ENCODE measurements at places on chromosomes 12 and 14.

DNA sequence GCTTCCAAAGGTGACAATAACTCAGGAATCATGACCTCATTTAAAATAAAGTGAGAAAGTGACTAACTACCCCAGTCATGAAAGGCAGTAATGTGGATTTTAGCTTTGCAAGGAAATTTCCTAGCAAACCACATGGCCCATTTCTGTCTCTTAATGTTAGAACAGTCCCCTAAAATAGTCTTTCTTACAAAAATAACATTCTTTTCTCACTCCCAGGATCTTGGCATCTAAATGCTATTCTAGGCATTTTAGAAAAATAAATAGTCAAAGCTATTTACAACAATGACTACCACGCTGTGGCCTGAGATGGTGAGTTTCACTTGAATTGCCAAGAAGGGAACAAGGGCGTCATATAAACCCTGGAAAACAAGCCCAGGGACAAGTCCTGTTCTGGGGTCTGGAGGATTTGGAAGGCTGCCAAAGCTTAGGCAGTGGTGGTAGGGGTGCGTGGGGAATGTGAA is 101.2 kb upstream of the CCDC175 start:
- DNase-seq = no peak

DNA sequence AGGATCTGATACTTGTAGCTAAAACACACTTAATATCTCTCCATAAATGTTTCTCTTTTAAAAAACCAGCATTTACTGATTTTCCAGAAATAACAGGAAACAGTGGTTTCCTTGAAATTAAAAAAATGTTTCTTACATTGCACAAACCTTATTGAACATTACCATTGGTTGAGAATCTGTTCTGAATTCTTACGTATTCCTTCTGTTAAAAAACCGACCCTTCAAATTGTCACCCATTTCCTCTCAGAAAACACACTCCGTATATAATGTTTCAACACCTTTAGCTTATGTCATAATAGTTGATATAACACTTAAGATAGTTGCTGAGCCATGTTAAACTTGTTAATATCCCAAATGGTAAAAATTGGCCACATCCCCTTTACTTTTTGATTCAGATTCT is 51.2 kb downstream of the MSRB3 start:
- no peak for DNase-seq

DNA sequence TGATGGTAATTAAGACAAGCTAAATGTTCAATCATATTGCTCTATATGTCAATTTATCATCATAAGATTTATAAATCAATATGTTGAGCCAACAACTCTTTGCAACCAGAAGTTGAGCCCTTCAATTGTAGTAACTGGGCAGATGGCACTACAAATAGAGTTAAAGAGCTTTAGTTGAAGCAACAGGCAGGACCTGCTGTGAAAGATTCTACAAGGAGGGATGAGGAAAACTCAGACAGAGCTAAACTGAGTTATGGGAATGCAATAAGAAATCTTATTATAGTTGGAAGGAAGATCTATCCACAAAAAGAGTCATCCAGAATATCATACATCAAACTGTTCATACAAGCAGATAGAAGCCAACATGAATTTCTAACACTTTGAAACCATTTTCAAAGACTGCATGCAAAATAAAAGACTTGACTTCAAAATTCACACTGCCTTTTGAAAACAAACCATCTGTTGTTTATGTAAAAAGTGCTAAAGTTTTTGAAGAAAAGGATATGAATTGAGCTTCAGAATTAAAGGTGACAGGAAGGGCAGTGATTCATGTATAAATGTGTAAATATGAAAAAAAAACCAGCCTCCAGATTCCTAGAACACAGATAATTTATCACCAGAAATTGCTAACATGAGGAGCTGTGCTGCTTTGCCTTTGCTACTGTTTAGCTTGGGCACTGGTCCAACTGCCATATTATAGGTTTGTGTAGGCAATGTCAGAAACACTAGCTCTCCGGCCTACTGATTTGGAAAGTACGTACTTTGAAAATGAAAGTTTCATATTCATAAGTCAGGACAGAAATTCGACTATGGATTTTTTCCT is 133.2 kb downstream of the SLC35F4 start:
- no peak for DNase-seq

DNA sequence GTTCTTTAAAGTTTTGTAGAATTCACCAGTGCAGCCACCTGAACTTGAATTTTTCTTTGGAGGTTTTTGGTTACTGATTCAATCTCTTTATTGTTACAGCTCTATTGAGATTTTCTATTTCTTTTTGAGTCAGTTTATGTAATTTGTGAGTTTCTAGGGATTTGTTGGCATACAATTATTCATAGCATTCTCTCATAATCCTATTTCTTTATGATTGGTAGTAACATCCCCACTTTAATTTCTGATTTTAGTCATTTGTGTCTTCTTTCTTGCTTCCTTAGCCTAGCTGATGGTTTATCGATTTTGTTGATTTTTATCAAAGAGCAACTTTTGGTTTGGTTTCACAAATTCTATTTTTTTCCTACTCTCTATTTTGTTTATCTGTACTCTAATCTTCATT is 17.9 kb upstream of the BBS10 start:
- no peak for DNase-seq

DNA sequence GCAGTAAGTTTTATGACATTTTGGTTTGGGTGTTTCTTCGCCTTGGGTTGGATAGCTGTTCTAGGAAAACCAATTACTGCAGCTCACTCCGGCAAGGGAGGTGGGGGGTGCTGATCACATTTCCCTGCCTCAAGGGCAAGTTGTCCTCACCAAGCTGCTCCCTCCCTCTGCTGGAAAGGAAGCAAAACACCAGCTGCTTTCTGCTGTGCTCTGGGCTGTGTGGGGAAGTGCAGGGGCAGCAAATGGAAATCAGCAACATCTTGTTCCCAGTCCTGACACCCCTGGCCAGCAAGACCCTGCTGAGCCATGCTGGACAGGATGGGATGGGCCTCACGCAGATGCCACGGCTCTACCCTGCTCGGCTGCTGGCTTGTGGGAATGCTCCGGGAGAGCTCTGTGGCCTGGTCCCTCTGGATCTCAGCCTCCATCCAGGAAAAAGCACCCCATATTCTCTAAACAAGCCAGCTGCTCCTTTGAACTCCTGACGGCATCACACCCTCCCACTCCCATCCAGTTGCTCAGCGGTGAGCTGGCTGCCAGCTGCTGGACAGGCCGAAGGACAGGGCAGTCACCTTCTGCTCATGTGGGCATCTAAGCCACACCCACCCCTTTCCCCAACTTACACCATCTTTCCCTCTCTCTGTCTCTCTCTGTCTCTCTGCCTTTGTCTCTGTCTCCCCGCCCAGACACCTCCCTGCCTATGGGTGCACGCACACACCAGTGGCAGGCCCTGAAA is 52.4 kb upstream of the EIF5 start:
- DNase-seq = peak; percentile 70

All from left renal cortex interstitium (tissue), 4 donors.